ENCODE measurements at places on chromosomes 5 and 9. TPM values are rescaled to one million over a fixed set of nuclear protein-coding genes. Genes with fewer than 3 reads are reported as not detected.

The SPATA31C1 gene
- total RNA-seq = not detected

The TMEM167A gene
- total RNA-seq = 15.7 TPM

The FUBP3 gene
- 44.1 TPM for total RNA-seq

The MPDZ gene
- 49.2 TPM for total RNA-seq

The CCDC192 gene
- total RNA-seq = not detected

The WDR55 gene
- total RNA-seq = 23.2 TPM

The IFNA8 gene
- not detected for total RNA-seq

The IL5 gene
- total RNA-seq = not detected

The MZB1 gene
- total RNA-seq = 16.3 TPM

DNA sequence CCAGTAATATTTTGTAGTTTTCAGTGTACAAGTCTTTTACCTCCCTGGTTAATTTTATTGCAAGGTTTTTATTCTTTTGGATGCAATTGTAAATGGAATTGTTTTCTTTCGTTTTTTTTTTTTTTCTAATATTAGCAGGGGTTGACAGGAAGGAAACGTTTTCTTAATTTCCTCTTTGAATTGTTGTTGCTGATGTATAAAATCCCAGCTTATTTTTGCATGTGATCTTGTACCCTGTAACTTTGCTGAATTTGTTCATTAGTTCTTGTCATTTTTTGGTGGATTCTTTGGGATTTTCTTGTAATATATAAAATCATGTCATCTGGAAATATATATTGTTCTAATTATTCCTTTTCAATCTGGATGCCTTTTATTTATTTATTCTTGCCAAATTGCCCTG is 65.0 kb upstream of the ANKH start:
- no peak for DNase-seq

GRCh38 chr9:135772056-135772646 is 70.2 kb downstream of the KCNT1 start:
- DNase-seq = peak; percentile 52

GRCh38 chr9:107827304-107827703 is 337.7 kb upstream of the KLF4 start:
- DNase-seq = no peak

DNA sequence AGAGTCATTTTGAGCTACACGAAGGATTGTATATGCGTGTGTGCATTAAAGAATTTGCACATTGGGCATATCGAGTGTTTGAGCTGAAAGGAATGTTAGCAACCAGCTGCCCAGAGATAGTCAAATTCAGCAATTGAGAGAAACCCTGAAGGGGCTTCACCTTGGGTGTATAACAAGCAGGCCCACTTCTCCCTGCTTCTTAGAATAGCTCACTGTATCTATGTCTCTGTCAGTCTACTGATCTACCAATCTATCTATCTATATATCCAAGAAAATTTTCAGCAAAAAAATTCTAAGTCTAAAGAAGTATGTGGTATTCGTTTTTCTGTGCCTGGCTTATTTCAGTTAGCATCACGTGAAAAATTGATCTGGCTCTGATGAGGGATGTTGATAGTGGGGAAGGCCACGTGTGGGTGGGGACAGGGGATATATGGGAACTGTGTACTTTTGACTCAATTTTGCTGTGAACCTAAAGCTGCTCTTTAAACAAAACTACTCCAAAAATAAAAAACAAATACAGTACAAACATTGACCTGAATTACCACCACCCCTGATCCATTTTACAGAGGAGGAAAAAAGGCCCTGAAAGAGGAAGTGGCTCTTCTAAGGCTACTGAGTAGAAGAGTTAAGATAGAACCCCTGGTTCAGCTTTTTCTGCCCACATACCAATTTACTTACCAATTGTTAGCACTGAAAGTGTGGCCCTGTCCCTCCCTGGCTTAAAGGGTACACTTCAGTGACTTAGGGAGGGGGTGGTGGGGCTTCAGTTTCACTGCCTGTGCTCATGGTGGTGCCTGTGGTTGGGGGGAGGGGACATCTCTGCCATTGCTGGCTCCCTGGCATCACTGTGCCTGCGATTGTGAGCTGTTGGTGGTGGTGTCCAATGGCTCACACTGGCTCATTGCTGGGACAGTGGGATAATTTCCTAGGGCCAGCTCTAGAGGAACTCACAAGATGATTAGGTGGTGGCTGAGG is 141.8 kb downstream of the DOCK2 start:
- no peak for DNase-seq

DNA sequence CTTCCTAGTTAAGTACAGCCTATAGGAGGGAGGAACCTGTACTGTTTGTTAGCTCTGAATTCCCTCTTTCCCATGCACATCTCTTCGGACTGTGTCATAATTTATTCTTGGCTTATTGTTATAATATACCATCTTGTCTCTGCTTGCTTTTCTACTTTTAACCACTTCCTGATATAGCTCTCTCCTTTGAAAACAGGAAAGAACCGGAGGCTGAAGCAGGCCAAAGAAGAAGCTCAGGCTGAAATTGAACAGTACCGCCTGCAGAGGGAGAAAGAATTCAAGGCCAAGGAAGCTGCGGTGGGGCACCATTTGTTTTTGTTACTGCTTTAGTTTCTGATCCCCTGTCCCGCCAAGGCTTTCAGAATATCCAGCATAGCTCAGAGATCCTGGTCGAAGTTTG is 4.8 kb downstream of the ATP6V1G1 start:
- no peak for DNase-seq

DNA sequence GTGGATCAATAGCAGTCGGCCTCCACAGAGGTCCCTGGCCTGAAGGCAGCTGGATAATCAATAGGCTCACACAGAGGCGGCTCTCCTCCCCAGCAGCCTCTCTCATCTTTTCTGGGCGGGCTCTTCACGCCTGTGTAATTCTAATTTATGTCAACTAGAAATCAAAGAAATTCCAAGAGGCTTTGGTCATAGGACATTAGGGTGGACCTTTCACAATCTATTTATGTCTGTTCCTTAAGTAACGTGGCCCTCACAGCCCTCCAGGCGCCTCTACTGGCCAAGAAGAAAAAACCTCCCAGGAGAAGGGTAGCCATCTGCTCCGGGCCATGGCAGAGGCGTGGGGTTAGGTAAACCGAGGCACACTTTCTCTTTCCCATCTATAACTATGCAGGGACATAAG is 205.1 kb upstream of the EFNA5 start:
- no peak for DNase-seq

DNA sequence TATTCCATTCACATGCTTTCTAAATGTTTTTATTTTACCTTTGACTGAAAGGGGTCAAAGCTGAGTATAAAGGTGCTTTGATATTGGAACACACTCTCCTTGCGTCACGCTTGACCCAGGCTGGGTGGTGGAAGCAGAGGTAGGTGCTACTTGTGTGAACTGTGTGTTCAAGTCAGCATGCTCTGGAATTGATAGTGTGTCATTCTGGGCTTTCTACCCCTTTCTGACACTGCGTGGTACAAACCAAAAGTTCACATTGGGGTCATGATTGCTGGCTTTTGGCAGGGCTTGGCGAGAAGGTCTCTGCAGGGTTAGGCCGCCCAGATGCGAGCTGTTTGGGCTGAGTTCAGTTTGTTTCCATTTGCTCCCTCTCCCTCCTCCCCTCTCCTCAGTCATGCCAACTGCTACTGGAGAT is 131.8 kb downstream of the ADAMTSL1 start:
- DNase-seq = no peak

DNA sequence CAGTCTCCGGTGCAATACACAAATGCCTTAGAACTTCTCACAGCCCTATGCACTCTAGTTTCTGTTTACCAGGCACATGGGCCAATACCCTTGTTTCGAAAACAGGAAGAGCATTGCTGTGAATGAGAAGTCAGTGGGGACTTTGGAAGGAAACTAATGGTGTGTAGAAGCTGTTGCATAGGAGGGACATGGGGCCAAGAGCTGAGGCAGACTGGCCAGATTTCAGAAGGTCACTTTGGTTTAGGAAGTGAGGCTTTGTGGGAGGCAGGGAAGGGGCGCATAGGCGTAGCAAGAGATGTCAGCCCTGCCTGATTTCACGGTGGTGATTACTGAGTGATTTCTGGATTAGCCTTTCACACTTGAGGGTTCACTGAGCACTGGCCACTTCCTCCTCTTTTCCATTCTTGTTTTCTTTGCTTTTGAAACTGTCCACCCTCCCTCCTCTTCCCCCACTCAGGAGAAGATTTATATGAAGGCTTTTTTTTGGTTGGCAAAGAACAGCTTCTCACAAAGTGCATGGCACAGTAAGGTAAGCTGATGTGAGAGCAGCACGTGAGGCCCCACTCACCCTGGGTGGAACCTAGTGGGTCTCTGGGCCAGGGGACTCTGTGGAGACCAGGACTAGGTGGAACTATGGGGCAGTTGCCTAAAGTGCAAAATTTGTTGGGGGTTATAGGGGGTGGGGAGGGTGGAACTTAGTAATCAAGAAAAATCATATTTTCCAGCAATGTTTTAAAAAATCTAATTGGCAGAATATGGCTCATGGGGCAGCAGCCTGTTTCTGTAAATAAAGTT is 6.1 kb upstream of the TMEM252 start:
- no peak for DNase-seq

DNA sequence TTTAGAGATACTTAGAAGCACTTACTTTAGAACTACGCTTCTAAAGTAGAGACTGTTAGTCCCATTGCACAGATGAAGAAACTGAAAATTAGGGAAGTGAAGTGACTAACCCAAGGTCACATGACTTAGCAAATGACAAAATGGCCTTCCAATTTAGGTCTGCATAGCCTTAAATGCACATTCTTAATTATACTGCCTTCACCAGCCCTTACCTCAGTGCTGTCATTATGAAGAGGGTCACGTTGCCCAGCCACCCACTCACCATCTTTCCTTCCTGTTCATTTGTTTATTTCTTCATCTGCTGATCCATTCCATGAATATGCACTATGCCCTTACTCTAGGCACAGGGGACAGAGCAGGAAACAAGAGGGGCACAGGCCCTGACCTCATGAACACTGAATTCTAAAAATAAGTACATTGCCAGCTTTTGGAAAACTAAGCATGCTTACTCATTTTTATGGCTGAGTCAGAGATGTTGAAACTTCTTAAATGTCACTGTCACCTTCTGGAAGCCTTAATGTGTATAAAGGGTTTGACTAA is 8.6 kb downstream of the HAVCR2 start:
- DNase-seq = peak; percentile 27

DNA sequence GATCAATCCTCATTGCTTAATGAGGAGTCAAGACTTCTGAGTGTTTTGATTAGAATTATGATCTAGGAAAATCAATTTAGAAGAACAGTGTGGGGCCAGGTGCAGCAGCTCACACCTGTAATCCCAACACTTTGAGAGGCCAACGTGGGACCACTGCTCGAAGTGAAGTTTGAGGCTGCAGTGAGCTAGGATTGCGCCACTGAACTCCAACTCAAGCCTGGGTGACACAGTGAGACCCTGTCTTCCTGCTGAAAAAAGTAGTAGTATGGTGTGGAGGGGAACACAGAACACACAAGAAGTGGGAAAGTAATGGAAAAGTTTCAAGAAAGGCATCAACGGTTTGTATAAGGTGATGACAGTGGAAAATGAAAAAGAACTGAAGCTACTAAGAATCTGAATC is 9.1 kb downstream of the FNIP1 start:
- DNase-seq = no peak

DNA sequence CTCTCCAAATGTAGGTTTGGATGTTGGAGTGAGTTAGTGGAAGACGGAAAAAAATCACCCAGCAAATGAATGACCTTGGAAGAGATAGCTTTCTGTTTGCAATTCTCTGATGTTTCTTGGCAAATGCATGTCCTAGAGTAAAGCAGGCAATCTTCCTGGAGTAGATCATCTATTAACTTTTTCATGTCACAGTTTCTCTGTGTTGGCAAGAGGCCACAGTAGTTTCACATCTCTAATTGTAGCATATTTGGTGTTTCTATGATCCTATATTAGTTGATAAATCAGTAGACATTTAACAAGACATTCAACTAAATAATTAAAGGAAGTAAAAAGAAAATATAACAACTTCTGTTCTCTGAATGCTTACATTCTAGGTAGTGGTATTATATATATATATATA is 138.2 kb upstream of the MINAR2 start:
- DNase-seq = no peak

DNA sequence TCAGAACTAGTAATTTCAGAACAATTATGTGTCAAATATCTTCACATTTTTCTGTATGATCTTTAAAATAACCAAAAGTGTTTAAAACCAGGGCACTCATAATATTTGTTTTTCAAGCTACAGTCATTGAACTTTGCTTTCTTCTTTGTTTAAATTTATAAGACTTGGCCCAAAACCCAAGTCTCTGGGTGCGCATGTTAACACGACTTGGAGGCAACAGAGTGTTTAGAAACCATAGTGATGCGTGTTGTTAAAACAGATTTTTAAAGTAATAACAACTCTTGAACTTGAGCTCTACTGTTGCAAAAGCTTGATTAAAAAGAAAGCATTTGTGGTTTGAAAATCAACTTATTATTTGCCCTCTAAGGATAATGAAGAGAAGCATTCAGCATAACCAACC is 26.0 kb upstream of the GRIN3A start:
- no peak for DNase-seq

- DNase-seq = peak; percentile 90
Observed at GRCh38 chr9:35616681-35617459, 1.3 kb downstream of the CD72 start.

GRCh38 chr9:112104901-112105300 is 70.2 kb downstream of the SUSD1 start:
- no peak for DNase-seq

DNA sequence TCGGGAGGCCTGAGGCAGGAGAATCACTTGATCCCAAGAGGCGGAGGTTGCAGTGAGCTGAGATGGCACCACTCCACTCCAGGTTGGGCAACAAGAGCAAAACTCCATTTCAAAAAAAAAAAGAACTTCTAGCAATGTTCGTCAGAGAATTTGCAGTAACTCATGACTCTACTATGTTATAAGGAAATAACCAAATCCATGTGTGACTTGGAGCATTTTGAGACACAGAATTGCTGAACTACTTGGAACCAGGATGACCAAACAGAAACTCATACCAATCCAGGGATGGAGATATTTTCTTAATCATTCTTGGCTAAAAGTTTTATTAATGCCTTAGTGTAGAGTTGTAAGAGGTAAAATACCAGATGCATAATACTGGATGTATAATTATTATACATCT is 99.9 kb upstream of the BNC2 start:
- DNase-seq = no peak

- no peak for DNase-seq
Observed at GRCh38 chr5:119276978-119277377, 78.8 kb upstream of the TNFAIP8 start.

DNA sequence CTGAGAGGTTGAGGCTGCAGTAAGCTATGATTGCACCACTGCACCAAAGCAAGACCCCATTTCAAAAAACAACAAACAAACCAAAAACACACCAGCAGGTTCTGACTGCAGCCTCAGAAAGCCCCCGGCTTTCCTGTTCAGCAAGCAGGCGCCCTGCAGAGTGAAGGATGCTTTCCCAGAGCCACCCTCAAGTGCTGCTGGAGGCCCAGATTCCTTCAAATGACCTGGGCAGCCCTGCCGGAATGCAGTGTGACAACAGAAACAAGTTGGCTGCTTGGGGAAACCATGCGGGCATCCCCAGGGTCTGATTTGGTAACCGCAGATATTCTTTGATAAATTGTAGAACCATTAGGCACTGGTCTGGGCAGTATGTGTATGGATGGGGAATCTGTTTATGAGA is 35.7 kb upstream of the GNE start:
- no peak for DNase-seq

GRCh38 chr5:142007237-142007544 is 5.6 kb downstream of the GNPDA1 start:
- no peak for DNase-seq

All from upper lobe of left lung (tissue), 6 donors.